ENCODE measurements at places on chromosomes 3 and 15.

- no peak for DNase-seq
Measured at GRCh38 chr3:184186902-184187207, 856 bp downstream of the ABCF3 start.

- DNase-seq: no peak
Measured at GRCh38 chr3:26687466-26687865, 64.9 kb downstream of the LRRC3B start.

GRCh38 chr3:45205126-45205525 is 21.0 kb downstream of the TMEM158 start:
- no peak for DNase-seq

DNA sequence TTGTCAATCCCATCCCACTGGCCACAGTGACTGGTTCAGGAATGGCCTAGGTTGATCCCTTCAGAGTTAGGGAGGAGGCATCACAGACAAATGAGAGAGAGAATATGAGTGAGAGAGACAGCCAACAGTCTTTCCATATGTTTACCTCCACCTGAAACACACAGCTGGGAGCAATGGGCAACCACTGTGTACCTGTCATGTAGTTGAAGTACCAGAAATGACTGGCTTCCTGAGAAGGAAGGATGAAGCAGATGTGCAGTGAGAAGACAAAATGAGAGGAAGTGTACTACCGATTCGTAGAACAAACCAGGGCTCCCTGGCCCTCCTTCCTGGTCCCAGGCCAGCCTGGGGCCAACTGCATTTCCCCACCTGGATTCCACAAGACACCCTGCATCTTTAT is 27.4 kb downstream of the SRGAP3 start:
- DNase-seq: no peak

DNA sequence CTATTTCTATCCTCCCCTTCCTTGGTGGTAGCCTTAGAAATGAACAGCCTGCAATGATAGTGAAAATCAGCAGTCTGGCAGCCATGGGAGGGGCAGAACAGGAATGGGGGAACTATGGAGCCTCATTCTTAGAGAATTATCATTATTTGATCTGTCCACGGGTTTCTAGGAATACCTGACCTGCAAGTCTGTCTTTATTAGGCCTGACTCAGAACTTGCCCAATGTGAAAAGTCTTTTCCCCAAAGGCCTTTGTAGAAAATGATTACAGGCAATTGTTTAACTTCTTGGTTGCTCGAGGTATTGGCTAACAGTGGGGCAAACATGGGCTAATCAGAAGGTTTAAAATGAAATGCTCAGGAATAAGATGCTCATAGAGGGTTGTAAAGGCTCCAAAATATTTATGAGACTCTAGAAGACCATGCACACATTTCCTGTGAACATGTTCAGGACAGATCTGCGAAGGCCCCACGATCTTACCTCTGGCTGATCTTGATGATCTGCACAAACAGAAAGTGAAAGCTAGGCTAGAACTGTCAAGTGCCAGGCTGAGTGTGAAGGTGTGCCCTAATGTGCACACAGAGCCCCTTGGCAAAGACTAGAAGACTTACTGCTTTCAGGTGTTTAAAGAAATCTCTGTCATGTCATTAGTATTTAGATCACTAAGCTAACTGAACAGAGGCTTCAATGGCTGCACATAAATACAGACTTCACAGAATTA is 39.6 kb upstream of the LAMP3 start:
- DNase-seq: no peak

DNA sequence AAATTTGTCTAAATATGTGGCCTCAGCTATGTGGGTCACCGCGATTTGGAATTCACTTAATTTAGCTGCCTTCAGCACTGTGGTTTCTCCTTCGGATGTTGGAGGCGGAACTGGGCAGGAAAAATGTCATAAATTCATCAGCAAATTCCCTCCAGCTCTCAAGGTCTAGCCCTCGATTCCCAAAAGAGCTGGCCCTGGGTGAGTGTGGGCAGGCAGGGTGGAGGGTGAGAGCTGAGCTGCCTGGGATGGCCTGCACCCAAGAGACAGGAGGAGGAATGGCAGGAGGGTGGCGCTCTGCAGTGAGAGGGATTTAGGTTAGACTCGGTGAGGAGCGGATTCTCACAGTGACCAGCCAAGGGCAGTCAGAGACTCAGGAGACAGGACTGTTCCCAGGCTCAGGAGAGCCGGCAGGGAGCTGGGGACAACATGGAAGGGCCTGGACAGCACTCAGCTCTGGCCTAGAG is 57.1 kb downstream of the FEM1B start:
- no peak for DNase-seq

DNA sequence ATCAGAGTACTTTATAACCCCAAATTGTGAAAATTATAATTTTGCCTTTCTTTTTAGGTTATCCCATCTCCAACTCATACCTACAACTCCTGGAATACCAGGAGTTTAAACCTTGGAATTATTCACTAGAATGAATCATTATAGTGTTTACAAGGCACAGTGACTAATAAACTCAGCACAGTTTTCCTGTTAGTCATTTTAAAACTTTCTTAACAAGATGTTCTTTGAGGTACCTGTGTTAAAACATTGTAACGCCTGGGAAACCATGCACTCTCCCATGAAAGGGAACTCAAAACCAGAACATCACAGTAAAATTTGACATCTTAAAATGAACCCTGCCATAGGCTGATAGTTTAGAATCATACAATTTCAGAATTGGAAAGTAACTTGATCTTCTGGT is 132.4 kb upstream of the OSTN start:
- no peak for DNase-seq

GRCh38 chr3:39724233-39724846 is 85.1 kb upstream of the MYRIP start:
- DNase-seq: no peak

- no peak for DNase-seq
Measured at GRCh38 chr3:153289334-153289808, 127.3 kb downstream of the RAP2B start.

DNA sequence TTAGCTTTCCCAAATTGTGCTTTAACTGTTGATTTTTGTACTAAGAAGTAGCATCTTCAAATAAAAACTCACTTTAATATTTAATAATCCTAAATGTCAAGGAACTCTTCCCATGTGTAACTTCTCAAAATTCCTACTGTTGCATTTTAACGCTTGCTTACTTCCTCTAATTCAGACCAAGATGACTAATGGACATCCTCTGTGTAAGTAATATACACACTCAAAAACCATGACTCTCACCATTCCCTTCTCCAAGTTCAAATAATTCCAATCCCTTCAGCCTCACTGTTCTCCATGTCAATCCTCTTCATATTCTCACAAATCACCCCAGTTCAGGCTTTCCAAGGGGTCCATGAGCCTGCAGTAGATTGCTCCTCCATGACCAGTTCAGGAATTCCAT is 13.0 kb downstream of the MRPL46 start:
- DNase-seq: no peak

DNA sequence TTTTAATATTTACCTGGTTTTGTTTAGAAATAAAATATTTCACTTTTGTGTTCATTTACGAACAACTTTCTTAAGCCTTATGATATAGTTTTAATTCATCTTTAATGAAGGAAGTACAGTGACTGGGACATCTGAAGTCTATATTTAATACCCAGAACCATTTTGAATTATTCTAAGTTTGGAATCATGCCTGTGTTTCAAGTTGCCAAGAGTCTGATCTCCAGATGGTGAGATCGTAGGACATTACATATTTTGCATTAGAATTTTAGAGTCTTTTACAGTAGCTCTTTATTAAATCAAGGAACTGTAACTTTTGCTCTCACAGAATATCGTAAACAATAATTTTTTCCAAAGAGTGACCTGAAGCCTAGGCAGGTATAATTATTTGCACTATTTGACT is 420.7 kb downstream of the SI start:
- no peak for DNase-seq

DNA sequence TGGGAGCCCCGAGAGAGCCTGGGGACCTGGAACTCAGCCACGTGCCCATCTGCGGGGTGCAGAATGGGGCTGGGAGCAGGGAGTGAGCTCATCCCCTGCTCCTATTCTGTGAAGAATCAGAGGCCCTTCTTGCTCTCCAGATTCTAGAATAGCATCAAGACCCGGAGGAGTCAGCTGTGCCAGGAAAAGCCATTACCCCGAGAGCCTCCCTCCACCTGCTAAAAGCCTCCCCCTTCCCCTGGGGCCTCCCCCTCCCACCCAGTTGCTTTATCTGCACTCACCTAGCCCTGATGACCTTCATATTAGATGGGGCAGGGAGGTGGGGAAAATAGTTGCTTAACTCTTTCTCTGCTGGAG is 23.1 kb downstream of the CCDC33 start:
- no peak for DNase-seq

DNA sequence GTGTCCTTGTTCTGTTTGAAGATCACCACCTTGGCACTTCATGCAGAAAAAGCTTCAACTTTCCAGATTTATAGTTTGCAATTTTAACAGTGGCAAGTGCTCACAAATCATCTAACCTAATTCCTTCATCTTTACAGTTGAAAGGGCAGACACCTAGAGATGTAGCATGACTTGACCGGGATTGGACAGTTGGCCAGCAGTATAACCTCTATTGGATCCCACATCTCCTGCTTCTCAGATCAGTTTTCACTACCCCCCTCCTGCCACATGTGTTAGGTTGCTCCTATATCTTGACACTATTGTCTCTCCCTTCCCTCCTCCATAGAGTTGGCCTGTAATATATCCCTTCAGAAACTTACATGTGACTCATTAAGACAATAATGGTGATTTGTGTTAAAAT is 206.0 kb upstream of the SEMA6D start:
- no peak for DNase-seq

GRCh38 chr15:62584301-62585235 is 419.5 kb upstream of the C2CD4B start:
- DNase-seq: no peak

- DNase-seq: no peak
Measured at GRCh38 chr15:67101911-67102598, 36.7 kb downstream of the SMAD3 start.

GRCh38 chr3:16614033-16615031 is 9.1 kb upstream of the DAZL start:
- no peak for DNase-seq

DNA sequence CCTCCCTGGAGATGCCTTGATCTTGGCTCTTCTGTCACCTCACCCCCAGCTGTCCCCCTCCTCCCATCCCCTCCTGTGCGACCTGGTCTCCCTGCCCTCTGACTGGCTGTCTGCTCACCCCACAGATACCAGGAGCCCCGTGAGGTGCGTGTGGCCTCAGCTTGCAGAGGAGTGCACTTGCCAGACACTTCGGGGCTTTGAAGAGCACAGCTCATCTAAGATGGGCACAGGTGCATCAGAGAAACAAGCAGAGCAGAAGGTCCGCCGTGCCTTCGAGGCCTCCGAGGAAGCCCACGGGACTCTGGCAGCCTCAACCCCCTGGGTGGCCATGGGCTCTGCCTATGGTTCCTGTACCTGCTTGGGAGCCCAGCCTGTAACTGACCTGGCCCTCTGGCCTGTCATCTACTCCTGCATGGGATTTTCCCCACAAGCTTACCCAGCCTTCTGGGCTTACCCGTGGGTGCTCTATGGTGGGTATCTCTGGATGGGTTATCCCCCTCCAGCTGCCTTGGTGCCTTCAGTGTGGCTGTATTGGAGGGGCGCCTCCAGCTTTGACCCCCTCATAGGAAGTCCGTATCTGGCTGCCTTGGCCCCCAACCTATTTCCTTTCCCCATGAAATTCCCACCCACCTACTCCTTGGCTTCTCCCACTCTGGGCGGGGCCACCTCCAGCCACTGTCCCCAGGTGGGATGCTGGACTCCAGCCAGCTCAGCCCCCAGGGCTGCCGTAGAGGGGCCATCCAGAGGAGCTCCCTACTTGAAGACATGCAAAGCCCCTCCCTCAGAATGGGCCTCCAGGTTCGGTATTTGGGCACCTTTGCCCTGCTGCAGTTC is 3.8 kb downstream of the PRR23E start:
- DNase-seq: no peak

DNA sequence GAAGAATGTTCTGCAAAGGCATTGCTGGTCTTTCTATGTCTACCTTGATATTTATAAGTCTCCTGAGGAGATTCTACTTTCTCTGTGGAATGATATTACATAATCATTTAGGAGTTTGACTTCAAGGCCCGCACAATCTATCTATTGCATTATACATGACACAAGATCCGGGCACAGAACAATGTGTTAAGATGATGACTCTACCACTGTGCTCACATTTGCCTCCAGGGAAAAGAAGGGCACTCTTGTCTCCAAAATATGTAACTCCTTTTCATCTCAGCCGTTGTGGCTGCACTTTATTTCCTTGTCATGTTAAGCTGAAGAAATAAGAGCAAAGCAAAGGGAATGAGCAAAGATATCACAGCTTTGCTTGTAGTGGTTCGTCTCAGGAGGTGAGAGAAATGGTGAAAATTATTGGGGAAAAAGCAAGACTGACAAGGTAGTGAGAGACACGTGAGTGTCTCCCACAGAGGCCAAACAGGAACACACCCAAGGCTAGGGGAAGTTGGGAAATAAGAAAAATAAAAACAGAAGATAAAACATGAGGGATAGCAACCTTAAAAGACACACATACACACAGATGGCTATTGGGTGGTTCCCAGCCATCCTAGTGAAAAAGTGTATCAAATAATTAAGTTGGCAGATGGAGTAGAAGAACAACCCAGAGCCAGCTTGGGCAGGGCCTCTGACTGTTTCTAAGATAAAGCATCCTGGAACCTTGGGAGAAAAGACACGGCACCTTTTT is 184.3 kb downstream of the P3H2 start:
- DNase-seq: no peak

DNA sequence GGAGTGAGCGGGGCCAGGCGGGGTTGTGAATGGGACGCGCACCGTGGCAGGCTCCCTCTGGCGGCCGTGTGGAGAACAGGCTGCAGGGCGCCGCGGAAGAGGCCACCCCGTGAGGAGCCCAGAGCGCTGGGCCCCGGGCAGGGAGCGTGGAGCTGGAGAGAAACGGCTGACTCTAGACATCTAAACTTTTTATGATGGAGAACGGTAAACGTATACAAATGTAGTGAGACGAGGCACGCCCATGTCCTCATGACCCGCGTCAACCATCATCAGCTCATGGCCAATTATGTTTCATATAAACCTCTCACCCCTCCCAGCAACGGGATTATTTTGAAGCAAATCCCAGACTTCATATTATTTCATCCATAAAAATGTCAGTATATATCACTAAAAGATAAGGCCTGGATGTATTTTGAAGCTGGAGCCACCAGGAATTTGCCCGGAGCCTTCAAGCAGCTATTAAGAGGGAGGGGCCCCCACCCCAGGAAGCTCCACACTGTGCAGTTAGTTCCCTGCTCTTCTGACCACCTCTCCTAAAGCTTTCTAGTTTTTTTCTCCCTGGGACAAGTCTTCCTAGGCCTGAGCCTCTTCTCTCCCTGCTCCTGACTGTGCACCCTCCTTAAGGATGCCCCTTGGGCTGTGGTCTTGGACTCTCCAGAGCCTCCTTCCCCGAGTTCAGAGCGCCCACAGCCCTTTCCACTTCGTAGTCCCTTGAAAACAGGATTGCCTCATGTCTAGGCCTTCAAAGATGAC is 149.5 kb downstream of the SMAD6 start:
- DNase-seq: peak; percentile 63
